ENCODE measurements at places on chromosomes 12 and 14. TPM values are rescaled to one million over a fixed set of nuclear protein-coding genes. Genes with fewer than 3 reads are reported as not detected.

The GOLGA5 gene
- 43.5 TPM for polyA plus RNA-seq

The EMP1 gene
- polyA plus RNA-seq, result 21.2 TPM

The TEX52 gene
- not detected for polyA plus RNA-seq

The SINHCAF gene
- 19.9 TPM for polyA plus RNA-seq

- H3K27ac ChIP-seq, result no peak overlapping the region
- H3K27me3 ChIP-seq, result no peaks in the 10 kb centered on the region
- DNase-seq, result no peak
- H3K4me1 ChIP-seq, result no peaks in the 10 kb centered on the region
- H3K36me3 ChIP-seq, result no peaks in the 10 kb centered on the region
These were observed 159.8 kb downstream of the KCNH5 start for GRCh38 chr14:62885451-62885850.

DNA sequence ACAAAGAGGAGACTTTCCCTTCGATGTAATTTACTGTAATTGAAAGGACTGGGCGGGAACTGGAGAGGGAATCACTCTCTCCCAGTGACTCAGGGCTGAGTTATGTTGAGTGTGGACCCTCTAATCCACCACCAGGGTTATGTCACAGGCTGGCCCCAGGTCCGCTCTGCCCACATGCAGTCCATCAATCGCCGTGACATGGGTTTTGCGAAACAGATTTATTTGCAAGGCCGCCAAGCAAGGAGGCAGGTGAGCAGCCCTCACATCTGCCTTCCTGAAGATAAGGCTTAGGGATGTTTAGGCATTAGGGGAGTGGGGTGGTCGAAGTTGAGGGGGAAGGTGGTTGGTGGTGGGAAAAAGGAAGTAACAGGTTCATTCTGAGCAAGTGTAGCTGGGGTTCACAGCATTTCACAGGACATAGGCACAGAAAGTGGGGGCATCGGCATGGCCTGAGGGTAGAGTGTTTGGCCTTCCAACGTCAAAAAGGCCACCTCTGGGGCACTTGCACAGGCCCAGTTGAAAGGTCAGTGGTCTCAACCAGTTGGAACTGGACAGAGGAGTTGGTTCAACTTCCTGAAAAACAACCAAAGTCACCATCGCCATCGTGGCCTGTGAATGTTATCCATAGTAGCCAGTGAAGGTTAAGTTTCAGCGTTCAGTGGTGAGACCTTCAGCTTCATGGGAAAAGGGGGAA is 66.9 kb downstream of the DNAH10 start:
- H3K36me3 ChIP-seq, result no peaks in the 10 kb centered on the region
- no peak for DNase-seq
- H3K4me1 ChIP-seq, result no peaks in the 10 kb centered on the region
- H3K27ac ChIP-seq, result no peak overlapping the region

DNA sequence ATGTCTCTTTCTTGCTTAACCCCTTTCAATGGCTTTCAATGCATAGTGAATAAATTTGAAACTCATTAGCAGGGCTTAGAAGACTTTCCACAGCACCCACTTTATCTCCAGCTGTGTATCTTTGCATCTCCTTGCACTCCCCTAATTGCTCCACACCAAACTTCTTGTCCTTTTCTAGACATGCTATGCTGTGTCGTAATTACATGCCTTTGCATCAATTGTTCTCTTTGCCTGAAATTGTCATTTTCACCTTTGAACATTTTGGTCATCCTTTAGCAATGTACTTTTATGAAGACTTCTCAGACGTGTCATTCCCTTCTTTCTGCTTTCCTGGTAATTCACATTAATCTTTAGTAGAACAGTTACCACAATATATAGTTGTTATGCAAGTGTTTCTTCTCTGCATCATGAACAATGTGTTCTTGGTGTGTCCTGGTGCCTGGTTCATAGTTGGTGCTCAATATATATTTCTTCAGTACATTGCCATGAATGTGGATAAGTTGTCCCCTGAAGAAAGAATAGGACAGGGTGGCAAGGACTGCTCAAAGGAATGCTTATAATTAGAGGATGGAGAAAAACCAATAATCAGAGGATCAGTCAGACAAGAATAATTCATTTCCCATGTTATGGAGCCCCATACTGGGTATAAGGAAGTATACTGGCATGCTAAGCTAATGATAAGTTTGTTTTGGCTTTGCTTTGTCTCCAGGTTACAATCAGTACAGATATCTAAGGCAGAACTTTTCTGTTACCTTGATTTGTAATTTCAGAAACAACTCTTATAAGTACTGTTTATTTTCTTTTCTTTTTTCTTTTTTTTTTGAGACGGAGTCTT is 27.2 kb downstream of the ARF6 start:
- no peak for DNase-seq
- H3K4me3 ChIP-seq, result no peak overlapping the region
- no peaks in the 10 kb centered on the region for H3K27me3 ChIP-seq

GRCh38 chr14:27061299-27061698 is 463.5 kb upstream of the NOVA1 start:
- H3K27me3 ChIP-seq, result no peaks in the 10 kb centered on the region
- H3K36me3 ChIP-seq, result no peaks in the 10 kb centered on the region
- no peak for DNase-seq
- H3K4me3 ChIP-seq, result no peak overlapping the region

GRCh38 chr14:73800970-73801515 is 50.6 kb upstream of the PTGR2 start:
- no peak overlapping the region for H3K27ac ChIP-seq
- no peak overlapping the region for H3K4me3 ChIP-seq
- DNase-seq, result no peak
- H3K4me1 ChIP-seq, result no peaks in the 10 kb centered on the region
- H3K36me3 ChIP-seq, result no peaks in the 10 kb centered on the region
- no peaks in the 10 kb centered on the region for H3K27me3 ChIP-seq

- peaks cover 7% of the 10 kb centered on the region for H3K36me3 ChIP-seq
- no peak overlapping the region for H3K4me3 ChIP-seq
- DNase-seq, result no peak
- no peaks in the 10 kb centered on the region for H3K27me3 ChIP-seq
These were observed 100.1 kb downstream of the PLEKHG7 start for GRCh38 chr12:92802906-92803305.

DNA sequence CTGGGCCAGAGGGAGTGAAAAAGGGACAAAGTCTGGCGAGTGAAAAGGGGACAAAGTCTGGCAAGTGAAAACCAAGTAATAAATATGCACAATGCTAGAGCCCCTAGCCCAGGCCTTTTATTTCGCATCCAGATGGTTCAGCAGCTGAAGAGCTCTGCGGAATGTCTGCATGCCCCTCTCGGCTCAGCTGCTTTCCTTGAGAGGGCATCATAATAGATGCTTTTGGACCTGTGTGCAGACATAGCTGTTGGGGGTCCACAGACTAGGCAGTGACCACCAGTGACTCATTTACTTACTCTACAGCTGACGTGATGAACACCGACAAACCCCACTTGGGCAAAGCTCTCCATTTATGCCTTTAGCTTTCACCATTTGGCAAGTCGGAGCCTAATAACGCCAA is 4.3 kb downstream of the NIN start:
- H3K4me3 ChIP-seq, result no peak overlapping the region
- DNase-seq, result no peak
- H3K27ac ChIP-seq, result no peak overlapping the region
- H3K4me1 ChIP-seq, result peaks cover 28% of the 10 kb centered on the region

GRCh38 chr12:110677206-110677911 is 11.6 kb downstream of the HVCN1 start:
- no peak overlapping the region for H3K27ac ChIP-seq
- no peaks in the 10 kb centered on the region for H3K36me3 ChIP-seq
- DNase-seq, result no peak
- H3K4me1 ChIP-seq, result peaks cover 8% of the 10 kb centered on the region

DNA sequence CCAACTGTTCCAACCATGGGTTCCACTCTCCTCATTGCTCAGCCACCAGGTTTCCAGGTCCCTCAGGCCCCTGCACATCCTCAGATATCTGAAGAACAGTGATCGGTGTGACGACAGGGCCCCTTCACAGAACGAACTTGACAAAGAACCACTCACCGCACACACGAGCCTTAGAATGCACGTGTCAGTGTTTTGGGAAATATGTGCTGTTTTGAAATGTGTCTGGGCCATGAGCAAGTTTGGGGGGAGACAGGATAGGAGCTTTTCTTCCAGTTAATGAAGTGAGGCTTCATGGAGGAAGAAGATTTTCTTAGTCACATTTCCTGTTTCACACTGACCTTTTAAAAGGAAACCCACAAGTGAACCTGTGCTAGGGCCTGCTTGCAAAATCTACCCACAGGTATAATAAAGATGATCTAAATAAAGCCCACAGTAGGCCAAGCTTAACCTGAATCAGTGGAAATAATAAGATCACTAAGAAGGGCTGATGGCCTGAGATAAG is 58.6 kb downstream of the ZFP36L1 start:
- H3K27me3 ChIP-seq, result no peaks in the 10 kb centered on the region
- H3K4me1 ChIP-seq, result no peaks in the 10 kb centered on the region
- no peak overlapping the region for H3K4me3 ChIP-seq
- DNase-seq, result no peak
- no peaks in the 10 kb centered on the region for H3K36me3 ChIP-seq
